ENCODE measurements at places on chromosomes 5 and 9.

GRCh38 chr9:89864257-89864656 is 259.4 kb downstream of the GADD45G start:
- DNase-seq, result no peak

DNA sequence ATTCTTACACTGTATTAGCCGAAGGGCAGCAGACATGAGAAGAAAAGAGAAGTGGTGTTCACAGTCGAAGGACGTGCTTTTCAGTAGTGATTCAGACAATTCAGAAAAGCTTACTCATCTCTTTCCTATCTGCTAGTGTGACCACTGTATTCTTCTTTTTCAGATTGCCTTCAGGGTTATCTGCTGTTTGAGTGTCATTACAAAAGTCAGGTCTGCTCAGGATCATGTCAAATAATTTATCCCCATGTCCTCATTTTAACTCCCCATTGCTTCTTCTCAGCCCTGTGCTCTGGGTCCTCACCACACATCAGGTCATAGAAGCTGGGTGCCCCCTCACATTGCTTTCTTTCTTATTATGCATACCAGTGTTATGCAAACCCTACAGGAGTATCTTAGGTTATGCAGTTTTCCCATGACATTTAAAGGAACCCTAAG is 394.0 kb downstream of the CETN3 start:
- DNase-seq, result no peak

DNA sequence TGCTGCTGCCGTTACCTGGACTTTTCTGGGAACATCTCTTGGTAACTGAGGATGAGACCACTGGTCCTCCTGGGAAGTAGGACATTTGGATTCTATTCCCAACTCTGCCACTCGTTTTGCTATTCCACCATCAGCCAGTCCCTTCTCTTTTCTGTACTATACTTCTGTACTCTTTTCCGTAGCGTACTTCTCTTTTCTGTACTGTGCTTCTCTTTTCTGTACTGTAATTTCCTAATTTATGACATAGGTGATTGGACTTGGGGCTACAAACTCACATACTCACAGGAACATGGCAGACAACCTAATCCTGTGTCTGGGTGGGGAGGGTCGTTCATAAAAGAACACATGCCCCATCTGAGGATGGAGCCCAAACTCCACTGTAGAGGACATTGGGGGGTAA is 335.3 kb upstream of the PANK3 start:
- DNase-seq, result no peak

GRCh38 chr5:157347301-157348048 is 81.6 kb downstream of the CYFIP2 start:
- no peak for DNase-seq

DNA sequence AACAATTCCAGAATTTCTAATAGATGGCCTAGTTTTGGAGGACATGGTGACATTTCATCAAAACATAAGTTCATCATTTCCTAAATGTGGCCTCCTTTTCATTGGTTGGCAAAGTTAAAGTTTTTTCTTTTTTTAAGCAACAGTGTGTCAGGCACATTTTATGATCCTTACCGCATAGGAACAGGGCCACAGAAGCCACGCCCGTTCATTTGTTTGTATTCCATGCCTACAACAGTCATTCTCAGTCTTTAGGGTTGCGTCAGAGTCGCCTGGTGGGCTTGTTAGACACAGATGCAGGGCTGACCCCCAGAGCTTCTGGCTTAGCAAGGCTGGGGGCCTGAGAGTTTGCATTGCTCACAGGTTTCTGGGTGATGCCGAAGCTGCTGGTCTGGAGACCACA is 130.2 kb downstream of the HSD17B3 start:
- DNase-seq, result no peak

DNA sequence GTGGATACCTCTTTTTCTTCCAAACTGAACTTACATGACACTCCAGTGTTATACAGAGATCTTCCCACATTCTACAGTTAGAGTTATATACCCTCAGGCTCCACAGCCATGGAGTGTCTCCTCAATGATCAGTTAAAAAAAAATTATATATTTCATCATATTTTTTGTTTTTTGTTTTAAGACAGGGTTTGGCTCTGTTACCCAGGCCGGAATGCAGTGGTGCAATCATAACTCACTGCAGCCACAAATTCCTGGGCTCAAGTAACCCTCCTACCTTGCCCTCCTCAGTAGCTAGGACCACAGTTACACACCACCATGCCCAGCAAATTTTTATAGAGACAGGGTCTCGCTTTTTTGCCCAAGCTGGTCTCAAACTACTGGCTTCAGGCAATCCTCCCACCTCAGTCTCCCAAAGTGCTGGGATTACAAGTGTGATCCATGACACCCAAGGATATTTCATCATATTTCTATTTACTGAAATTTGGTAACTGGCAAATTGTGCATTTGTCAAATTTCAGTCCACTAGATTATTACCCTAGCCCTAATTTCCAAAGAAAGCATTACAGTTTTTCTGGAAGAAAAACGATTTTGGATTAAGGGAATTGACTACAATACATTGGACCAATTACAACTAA is 18.1 kb upstream of the SCAI start:
- DNase-seq, result no peak

- no peak for DNase-seq
Observed at GRCh38 chr5:40873286-40873880, 32.2 kb downstream of the CARD6 start.

DNA sequence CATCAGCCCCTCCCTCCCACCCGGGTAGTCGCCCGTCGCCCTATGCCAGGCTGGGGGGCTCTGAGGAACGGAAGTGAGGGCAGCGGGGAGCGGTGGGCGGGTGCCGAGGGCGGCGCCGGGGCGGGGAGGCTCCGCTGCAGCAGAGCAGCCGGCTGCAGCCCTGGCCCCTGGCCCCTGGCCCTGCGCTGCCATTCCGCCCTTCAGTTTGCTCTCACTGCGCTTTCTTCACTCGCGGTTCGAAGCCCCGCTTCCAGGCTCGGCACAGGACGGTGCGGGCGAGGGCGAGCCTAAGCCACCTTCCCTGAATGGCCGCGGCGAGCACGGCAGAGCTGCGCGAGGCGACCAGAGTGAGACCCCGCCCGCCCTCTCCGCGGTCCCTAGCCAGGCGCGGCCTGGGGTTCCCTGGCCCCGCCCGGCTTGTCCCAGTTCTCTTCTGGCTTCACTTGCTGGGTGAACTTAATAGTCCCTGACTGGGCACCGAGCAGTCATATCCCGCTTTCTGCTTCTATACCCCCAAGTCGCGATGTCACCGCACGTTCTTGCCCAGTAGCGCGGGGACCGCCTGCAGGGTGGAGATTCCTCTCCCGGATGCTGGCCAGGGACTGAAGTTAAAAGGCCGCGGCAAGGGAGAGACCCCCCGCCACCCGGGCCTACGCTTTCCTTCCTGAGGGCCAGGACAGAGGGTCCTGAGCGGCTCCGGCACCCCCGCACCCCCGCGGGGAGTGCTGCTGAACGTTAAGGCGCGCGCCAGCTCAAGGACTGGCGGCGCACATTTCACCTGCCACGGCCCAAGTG is 623 bp upstream of the TRIM36 start:
- no peak for DNase-seq

GRCh38 chr9:68933434-68934328 is 80.2 kb downstream of the PRKACG start:
- DNase-seq, result no peak

DNA sequence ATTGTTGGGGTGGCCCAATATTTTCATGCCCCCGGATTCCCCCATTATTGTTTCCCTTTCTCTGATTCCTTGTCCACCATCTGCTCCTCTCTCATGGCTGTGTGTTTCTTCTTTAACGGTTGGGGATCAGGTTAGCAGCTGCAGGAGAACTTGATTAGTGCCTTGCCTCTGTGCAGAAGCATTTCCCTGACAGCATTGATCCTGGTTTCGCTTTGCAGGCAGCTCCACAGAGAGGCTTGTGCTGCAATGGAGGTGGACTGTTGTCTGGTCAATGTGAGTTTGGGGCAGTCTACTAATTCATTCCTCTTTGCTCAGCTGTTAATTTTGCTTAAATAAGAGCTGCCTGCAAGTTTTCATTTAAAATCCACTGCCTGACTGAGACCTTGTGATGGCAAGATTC is 32.5 kb upstream of the SSBP2 start:
- DNase-seq, result no peak

DNA sequence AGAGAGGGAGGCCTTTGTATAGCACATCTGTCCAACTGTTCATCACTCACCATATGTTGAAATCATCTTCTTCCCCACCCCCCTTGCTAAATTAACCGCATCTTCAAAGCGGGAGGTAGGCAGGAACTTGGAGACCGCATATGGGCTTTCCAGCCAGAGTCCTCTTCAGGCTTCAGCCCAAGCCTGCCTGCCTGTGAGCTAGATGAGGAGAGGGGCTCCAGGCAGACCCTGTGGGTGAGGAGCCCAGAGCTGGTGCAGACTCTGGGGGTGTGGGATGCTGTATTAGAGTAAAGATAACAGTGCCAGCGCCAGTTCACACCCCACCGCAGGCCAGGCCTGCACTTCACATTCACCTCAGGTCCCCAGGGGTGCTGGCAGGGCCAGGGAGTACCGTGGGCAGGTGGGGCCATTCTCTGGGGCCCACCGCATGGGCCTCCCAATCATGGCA is 16.2 kb downstream of the PRRC2B start:
- no peak for DNase-seq

GRCh38 chr9:20043461-20043860 is 254.6 kb upstream of the SLC24A2 start:
- no peak for DNase-seq

DNA sequence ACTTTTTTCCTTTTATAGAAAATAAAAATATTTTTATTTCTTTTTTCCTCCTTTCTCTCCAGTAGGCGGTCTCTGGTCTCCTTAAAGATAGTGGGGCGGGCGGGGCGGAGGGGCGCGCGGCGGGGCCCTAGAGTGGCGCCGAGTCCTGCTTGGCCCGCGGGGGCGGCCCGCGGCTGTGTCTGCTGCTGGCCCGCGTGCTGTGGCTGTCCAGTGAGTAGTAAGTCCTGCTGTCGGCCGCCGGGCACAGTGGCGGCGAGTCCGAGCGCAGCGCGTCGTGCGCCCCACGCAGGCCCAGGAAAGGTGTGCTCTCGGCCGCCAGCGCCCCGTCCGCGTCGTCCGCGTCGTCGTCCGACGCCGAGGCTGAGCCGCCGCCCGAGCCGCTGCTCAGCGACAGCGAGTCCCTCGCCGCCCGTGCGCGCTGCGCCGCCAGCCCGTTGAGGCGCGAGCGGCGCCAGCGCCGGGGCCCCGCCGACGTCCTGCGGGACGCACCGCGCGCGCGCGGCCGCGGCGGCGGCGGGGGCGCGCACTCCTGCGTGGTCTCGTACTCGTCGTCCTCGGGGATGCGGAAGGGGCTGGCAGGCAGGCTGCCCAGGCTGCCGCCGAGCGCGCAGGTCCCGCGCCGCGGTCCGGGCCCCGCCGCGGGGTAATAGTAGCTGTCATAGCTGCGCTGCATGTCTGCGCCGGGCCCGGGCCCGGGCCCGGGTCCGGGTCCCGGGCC is 52.3 kb downstream of the PSD2 start:
- peak; percentile 66 for DNase-seq

DNA sequence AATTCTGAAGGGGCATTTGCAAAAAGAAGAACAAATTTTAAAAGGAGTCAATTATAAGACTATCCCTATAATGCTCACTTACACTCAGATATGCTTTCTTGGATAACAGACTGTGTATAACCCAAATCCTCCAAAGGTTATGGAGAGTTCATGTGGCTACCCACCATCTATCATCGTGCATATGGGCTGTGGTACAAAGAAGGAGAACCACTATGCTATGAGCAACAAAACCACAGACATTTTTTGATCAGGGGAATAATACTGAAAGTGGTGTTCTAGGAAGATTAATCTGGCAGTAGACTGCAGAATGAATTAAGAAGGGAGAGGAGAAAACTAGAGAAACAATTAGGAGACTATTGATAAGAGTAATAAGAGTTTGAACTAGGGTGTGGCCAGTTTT is 16.8 kb downstream of the NR3C1 start:
- DNase-seq, result no peak

DNA sequence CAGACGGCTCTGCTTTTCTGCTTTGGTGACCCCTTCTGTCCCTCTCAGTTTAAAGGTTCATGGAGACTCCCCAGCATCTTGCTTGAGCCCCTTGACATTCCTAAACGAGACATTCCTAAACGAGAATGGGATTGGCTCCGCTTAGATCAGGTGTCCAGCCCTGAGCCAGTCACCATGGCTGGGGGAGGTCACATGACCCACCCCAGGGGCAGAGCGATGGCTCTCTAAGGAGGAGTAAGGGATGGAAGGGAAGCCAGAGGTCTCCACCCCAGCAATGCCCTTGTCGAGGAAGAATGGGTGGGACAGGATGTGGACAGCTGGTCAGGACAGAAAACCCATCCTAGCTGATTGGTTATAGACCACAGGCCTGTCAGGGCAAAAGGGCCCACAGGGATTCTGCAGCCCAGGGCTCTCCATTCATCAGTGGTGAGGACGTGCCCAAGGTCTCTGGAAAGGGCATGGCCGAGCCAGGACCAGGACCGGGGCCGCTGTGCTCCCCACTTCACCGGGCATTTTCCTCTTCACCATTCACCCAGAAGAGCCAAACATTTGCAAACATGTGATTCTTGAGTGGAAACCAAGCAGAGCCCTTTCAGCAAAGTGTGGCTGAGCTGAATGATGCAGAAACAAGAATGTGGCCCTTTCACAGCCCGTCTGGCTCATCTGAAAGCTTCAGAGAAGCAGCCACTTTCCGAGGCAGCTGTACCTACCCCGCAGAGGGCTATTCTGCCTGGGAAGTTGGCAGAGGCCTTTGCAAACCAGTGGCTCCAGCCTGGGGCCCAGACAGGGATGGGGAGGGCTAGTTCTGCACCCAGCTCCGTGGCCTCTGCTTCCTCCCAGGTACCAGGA is 19.8 kb upstream of the AIF1L start:
- DNase-seq, result no peak

DNA sequence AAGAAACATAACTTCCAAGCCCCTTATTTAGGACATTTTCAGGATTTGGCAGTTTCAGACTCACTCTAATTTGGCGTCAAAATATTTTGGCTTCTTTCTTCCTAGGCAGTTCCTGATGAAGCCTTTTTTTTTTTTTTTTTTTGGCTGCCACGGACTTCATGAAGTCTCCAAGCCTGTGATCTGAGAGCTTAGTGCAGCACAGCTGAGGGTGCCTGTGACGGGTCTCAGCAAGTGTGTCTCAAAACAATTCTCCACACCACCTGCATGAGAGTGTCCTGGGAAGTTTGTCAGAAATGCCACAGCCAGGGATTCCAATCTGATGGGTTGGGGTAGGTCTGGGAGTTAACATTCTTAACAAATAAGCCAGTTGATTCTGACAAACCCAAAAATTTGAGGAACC is 6.0 kb upstream of the ESM1 start:
- no peak for DNase-seq

- DNase-seq, result no peak
Observed at GRCh38 chr5:71471193-71471592, 15.7 kb downstream of the BDP1 start.

DNA sequence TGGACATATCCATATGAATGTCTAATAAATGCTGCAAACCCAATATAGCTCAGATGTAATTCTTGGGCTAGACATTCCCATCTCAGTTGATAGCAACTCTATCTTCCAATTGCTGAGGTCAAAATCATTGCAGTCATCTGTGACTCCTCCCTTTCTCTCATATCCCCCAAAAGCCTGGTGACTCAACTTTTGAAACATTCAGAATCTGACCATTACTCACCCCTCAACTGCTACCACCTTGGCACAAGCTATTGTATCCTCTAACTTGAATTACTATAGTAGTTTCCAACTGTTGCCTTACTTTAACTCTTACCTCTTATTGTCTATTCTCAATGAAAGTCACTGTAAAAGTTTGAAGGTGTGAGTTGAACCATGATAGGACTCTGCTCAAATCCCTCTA is 600.1 kb upstream of the RGMB start:
- DNase-seq, result no peak

GRCh38 chr5:122182491-122182921 is 53.2 kb downstream of the ZNF474 start:
- no peak for DNase-seq

All from activated CD8-positive, alpha-beta memory T cell treated with anti-CD3 and anti-CD28 coated beads for 1 hour (primary cell).